Activated CD4-positive, alpha-beta T cell treated with anti-CD3 and anti-CD28 coated beads, Interleukin-2, amount 50 U/mL, for 16 hours (primary cell): ENCODE measurements at places on chromosomes 4 and X.

DNA sequence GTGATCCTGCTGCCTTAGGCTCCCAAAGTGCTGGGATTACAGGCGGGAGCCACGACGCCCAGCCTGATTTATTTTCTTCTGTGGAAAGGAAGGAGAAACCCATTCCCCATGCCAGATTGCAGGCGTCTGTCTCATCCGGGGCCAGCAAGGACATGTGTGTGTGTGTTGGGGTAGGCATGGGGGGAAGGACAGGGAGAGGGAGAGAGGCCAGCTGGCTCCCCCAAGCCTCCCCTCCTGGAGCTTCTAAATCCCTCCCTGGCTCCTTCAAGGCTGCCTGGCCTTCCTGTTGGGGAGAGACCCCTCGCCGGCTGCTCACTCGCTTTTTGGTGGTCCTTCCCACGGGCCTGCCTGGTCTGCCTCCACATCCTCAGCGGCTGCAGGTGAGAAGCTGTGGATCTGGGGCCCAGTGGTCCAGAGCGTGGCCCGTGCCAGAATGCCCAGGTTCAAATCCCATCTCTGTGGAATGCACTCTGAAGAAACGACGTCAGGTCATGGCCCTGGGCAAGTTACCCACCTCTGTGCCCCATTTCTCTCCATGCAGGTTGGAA, 1.3 kb upstream of the PLXNB3 start:
- DNase-seq = no peak

DNA sequence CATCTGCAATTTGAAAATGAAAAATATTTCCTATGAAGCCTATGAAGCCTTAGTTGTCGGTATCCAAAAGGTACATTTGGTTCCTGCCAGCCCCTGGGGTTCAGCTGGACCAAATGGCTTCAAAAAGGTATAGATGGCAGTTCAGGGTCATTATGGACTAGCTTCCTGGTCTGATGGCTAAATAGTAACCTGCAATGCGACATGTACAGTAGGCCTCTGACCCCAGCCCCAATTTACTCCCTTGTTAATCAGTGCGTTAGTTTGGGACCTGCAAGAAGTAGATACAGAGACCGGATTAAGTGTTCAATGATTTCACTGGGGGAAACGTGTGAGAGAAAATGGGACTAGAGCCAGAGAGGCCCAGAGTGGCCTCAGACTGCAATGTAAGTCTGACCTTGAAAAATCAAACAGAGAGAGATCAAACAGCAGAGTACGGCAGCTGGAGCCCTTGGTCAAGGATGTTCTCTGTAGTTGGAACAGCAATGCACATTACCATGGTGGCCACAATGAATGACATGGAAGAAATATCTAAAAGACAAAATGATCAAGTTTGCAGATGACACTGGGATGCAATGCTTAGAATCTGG, 115.0 kb upstream of the MBNL3 start:
- no peak for DNase-seq

GRCh38 chr4:108662629-108663028, 12.2 kb downstream of the OSTC start:
- no peak for DNase-seq

DNA sequence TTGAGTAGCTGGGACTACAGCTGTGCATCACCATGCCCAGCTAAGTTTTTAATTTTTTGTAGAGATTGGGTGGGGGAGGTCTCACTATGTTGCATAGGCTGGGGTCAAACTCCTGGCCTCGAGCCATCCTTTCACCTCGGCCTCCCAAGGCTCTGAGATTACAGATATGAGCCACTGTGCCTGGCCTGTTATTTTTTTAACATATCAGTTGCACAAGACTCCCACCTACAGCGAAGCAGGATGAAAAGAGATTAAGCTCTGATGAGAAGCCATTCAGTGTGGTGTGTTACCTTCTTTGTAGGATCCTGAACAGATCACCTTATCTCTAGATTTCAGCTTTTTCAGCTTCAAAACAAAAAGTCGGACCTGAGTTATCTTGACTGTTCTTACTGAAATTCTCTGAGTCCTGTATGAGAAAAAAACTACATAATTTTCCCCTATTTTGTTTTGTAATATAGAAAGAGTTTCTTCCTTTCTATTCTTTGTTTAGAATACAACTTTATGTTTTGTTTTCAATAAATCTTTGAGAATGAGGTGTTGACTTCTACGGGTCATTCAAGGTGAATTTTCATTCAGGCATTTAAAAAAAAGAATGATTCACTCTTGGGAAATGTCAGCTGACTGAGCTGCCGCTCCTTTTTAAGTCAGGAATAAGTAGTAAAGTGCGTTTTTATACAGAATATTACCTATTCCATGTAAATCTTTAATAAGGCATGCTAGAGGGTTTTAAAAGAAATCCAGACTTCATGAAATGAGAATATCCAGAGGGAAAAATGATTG, 134.6 kb downstream of the ARSF start:
- DNase-seq = no peak

- DNase-seq = no peak
These were observed 71.9 kb upstream of the PHOX2B start for GRCh38 chr4:41820473-41820872.

- no peak for DNase-seq
These were observed 33.0 kb downstream of the HDX start for GRCh38 chrX:84469226-84469625.

GRCh38 chrX:107505223-107505622, 55.8 kb downstream of the FRMPD3 start:
- no peak for DNase-seq

GRCh38 chr4:78923464-78924312, 15.6 kb downstream of the PAQR3 start:
- no peak for DNase-seq

- peak; percentile 50 for DNase-seq
These were observed 76.0 kb downstream of the ADGRG4 start for GRCh38 chrX:136376713-136377112.

- DNase-seq = no peak
These were observed 53.1 kb downstream of the BMP2K start for GRCh38 chr4:78829296-78829695.

GRCh38 chr4:149173241-149174013, 642.2 kb downstream of the IQCM start:
- no peak for DNase-seq

DNA sequence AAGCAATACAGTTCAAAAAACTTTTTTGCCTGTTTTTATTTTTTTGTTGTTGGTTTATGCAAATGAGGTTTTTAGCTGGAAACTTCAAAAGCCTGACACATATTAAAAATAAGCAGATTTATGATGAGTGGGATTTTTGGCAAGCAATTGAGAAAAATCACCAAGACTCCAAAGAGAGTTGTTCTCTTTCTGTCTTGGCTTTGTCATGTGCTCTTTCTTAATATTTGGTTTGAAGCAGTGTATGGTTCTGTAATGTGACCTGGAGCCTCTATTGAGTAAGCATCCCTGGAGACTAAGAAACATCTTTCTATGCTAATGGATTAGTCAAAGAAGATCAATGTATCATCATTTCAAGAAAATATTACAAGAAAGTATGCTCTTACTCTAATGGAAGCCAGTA, 11.7 kb downstream of the TRIM2 start:
- no peak for DNase-seq

- DNase-seq = no peak
These were observed 20.2 kb downstream of the MSL3 start for GRCh38 chrX:11778230-11778629.

DNA sequence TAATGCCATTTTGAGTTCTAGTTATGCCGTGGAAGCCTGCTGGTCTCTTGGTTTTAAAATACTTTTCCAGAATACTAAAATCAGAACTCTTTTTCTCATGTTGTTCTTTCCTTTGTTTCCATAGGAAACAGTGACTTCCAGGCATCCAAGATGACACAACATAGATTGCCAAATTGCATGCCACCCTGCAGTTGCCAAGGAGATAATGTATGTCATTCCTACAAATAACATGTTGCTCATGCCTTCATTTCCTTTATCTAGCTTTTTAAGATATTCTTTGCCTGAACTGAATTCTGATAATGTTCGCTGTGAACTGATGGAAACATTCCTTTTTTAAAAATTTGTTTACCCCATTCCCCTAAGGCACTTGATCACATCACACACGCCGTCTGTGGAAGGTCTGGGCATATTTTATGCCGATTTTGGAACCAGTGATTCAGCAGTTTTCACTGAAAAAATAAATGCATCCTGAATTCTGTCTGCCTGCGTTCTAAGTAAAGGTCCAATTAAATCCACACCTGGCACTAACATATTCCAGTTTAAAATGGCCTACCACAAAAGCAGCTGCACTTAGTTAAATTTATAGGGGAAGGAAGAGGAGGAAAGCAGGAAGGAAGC, 38.0 kb upstream of the COX7B2 start:
- DNase-seq = no peak

GRCh38 chr4:87881115-87881514, 48.3 kb downstream of the MEPE start:
- DNase-seq = no peak
